ENCODE measurements at places on chromosomes 2 and 18.

DNA sequence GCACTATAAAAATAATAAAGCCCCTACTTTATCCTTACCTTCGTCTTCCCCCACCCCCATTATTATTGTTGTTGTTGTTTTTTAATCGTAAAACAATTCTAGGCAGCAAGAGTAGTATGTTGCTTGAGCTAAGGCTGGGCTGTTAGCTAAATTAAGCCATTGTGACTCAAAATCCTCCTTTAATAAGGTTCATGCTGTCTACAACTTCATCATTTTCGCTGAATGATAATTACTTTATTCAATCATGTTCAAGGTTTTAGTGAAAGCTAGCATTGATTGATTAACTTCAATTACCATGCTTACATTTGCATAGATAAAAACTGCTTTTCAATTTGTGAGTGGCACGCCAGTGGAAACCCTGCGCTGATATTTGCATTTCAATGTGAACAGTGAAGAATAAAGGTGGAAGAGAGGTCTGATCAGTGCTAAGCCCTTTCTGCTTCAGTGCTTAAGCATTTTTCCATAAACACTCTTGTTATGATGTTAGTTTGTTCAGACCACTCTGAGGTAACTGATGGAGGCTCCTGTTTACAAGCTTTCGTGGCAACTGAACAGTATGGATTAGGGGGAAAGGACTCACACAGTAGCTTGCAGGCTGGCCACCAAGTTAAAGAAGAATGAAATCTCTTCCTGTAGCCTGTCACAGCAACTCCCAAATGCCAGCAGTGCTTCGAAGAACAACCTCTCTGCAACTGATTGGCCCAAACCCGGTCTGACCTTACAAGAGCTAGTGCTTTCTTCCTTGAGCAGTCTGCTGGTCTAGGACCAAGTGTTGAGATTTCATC, 156.8 kb downstream of the GPD2 start:
- DNase-seq = no peak

DNA sequence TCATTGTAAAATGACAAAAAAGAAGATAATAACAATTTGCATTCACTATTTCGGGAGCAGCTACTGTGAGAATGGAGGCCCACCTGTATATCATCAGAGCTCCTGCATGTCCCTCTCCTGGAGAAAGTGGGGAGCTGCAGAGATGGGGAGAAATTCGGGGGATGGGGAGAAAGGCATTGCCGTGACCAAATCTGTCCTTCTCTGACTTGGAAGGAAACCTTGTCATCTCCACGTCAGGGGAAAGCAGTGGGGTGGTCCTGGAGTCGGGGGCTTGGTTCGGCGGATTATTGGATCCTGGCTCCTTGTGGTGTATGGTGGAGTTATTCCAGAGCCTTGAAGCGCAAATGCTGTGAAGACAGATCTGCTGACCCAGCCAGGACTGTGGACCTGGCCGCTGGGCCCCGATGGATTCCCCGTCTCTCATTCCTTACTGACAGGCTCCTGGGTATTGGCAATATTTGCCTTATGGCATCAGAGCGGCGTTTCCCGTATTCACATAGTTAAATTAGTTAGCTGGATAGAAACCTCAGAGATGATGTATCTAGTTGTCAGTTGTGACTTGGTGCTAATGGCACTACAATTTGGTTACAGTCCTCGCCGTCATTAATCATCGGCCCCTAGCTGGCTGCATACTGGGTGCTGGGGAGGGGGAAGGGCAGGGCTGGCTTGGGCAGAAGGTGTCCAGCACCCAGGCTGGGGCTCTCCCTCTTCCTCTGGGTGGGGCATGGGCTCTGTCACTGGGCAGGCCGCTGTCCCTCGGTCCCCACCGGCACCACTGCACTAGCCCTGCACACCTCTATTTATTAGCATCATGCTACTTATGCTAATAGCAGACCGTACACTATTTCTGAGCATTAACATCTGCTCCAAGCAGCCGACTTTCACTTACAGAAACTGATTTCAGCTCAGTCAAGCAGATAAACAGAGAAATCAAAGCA, 31.7 kb downstream of the CELF4 start:
- DNase-seq = no peak

DNA sequence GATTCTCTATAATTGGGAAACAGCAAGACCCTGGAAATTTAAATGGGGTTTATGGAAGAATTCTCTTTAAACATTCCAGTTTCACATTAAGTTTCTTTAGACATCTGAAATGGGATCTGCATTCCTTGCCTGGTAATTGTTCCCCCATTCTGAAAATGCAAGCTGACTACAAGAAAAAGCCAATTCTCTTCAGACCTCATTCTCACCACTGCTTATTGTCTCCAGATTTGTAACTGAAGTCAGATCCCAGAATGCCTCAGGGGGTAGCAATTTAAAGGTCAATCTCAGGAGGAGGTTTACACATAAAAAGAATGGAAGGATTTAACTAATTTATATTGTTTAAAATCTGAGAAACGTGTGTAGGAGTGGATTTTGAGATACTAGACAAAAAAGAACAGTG, 41.2 kb downstream of the COL3A1 start:
- DNase-seq = no peak

- DNase-seq = no peak
Measured at GRCh38 chr2:48469731-48470130, 60.2 kb upstream of the STON1 start.

DNA sequence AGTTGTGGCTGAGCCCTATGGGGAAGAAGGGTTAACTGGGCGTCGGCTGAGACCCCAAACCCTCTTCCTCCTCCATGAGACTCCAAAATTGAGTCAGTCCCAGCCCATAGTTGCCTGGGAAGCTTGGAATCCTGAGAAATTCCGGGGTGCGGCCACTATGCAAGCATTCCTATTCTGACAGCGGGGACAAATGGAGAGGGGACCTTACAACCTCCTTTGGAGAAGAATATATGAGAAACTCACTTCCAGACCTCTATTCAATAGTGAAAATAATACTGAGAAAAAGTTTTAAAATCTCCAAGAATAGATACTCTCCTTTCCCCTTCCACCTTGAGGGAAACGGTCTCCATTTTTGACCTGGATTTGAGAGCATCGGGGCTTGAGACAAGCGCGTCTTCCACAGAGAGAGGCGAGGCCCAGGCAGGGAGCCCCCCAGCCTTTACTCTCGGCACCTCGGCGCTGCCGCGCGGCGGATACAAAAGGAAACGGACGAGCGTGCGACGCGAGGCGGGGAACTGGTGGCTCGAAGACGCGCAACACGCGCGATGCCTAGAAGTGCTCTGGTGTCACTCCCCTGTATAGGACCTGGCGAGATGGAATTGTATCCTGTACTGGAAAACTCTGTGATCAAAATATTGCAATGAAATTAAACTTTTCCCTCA, 11.1 kb downstream of the NR4A2 start:
- no peak for DNase-seq

DNA sequence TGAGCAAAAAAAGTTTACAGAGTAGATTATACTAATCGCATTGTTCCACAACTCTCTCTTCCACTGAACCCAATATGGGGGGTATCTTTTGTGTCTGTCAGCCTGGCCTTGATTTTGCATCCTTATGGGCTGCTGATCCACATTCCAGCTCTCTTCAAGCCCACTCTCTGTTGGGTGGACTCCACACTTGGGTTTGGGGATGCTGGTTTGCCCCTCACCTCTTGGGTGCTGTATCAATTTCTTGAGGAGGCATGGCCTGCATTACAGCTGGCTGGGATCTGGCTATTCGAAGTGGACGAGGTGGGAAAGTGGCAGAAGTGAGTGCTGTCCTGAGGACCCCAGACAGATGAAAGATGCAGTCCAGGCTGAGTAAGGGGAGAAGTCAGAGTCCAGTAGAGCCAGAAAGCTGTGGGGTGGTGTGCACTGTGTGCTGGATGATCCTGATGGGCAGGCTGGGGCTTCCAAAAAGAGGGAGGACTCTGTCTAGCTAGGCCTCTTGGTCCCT, 141.4 kb downstream of the CAPN13 start:
- no peak for DNase-seq

DNA sequence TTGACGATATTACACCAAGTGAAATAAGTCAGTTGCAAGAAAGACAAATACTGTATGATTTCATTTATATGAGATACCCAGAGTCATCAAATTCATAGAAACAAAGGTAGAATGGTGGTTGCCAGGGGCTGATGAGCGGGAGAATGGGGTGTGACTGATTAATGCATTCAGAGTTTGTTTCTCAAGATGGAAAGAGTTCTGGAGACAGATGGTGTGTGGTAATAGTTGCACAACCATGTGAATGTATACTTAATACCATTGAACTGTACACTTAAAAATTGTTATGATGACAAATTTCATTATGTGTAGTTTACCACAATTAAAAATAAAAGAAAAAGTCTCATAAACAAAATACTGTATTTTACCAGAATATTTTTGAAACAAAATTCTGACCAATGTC, 117.3 kb downstream of the PIGN start:
- DNase-seq = no peak

- DNase-seq = no peak
Measured at GRCh38 chr2:59301466-59302402, 1060.6 kb upstream of the FANCL start.

DNA sequence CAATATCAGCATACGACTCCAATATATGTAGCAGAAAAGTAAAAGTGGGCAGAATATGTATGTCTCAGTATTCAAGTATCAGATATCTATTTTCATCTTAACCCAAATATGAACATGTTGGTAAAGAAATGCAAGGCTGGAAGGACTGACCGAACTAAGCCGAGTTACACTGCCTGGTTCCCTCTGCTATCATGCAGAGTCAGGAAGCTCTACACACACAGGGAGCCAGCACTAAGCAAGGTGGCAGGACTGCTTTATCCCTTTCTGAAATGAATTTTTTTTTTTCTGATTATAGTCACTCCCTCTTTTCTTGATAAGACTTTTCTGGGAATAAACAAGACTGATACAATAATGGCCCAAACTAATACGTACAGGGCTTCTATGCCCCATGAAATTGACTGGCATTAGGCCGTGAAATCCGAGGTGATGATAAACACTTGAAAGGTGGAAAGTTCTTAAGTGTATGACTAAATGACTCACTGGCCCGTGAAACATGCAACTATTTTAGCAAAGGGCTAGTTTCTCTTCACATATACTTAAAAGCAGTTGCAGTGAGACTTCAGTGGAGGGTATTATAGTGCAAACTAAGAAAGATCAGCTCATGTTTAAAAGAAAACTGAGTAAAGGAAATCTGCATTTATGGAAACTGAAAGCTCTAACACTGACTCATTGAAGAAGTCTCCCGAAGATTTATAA, 14.9 kb downstream of the DPP4 start:
- DNase-seq = no peak

DNA sequence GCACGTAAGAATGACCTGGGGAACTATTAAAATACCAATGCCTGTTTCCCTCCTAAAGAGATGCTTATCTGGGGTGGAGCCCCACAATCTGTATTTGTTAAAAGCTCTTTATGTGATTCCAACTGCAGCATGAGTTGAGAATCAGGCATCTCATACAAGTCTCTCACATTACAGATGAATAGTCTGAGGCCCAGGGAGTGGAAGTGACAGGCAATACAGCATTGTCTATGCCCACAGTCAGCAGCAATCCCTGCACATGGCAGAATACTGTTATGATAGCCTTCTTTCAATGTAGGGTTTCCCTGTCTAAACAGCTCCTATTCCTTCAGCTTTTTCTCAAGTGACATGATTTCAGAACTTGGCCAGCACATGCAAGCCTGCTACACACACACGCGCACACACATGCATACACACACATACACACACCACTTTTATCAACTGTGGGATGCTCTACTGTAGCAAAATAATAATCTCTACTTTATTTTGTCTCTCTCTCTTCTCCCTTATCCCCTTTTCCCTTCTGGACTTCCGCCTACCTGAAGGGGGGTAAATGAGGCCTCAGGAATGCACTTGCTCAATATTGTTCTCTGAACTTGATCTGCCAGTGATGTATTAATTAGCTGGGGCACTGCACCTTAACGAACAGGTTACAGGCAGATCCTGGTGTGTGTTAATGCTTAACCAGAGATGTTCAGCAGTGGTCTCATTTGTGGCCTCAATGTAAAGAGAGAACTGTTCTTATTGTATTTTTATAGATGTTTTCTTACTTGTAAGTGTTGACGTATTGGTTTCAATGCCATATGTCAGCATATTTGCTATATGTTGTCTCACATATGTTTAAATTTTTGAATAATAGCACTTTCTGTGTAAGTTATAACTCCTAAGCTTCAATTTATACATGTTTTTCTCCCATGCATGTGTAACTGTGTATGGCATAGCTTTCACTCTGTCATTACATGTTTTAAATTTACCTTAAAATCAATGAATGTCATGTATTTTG, 116.0 kb downstream of the SETBP1 start:
- no peak for DNase-seq

DNA sequence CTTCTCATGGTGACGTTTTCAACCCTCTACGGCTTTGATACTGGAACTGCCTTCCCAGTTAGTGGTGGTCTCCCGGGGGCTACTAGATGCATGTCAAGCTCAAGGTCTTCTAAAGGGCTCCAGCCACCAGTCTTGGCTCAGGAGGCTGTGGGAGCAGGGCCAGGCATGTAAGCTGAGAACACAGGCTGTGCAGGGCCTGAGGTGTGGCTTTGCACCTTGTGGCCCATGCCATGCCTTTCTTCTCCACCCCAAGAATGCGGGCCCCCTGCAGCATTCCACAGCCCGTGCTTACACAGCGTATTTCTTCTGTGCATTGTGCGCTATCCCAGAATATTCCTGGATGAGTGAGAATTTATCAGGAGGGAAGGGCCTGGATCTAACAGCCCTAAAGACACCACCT, 144.9 kb downstream of the SEPTIN10 start:
- DNase-seq = no peak

- DNase-seq = no peak
Measured at GRCh38 chr2:240876035-240876474, 7.4 kb downstream of the AGXT start.

DNA sequence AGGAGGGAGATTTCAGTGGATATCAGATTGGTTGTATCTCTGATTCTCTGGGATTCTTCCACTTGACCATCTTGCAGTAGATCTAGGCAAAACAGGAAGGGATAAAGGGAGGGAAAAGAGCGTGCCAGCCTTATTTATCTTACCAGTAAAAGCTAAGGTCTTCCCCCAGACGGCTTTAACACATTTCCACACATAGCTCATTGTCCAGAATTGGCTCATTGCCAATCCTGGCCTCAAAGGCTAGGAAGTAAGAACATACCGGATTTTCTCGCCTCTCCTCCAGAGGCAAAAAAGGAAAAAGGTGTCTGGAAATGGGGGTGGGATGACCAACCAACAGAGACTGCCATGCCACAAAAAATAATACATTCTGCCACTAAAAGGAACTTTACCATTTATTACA, 411.6 kb upstream of the NRP2 start:
- DNase-seq = no peak

- DNase-seq = no peak
Measured at GRCh38 chr2:27495840-27496356, 741 bp upstream of the GCKR start.

DNA sequence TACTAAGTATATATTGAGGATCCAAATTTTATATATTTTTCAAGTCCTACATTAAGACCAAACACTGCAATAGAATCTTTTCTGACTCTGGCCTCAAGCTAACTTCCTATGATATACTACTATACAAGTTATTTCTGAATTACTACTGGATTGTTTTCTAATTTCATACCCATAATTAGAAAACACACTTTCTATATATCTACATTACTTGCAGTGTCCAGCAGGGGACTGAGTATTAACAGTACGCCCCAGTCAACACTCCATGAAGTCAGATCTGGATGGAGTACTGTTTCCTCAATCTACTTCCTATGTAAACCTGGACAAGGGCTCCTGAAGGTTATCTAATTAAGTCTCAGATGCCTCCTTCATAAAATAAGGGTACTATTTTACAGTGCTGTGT, 26.5 kb downstream of the RMP24 start:
- no peak for DNase-seq

- no peak for DNase-seq
Measured at GRCh38 chr2:152542995-152543481, 174.2 kb downstream of the PRPF40A start.
